ENCODE measurements at places on chromosomes 2 and 18.
A peak's percentile ranks its signal among the peaks of the same experiment; 100 is the strongest.

GRCh38 chr18:388200-388599 is 112.3 kb downstream of the COLEC12 start:
- no peak for DNase-seq

DNA sequence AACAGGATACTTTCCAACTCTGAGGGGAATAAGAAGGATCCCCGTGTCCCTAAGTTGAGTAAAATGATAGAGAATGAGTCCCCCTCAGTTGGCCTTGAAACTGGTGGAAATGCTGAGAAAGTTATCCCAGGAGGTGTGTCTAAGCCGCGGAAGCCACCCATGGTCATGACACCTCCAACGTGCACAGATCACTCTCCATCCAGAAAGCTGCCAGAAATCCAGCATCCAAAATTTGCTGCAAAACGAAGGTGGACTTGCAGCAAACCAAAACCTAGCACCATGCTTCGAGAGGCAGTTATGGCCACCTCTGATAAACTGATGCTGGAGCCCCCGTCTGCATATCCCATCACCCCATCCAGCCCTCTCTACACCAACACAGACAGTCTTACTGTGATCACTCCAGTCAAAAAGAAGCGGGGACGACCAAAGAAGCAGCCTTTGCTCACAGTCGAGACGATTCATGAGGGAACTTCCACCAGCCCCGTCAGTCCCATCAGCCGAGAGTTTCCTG is 270.1 kb downstream of the SETBP1 start:
- DNase-seq = no peak

GRCh38 chr2:181949047-181949446 is 36.6 kb upstream of the PPP1R1C start:
- no peak for DNase-seq

GRCh38 chr2:24489465-24490180 is 1.4 kb upstream of the NCOA1 start:
- no peak for DNase-seq

DNA sequence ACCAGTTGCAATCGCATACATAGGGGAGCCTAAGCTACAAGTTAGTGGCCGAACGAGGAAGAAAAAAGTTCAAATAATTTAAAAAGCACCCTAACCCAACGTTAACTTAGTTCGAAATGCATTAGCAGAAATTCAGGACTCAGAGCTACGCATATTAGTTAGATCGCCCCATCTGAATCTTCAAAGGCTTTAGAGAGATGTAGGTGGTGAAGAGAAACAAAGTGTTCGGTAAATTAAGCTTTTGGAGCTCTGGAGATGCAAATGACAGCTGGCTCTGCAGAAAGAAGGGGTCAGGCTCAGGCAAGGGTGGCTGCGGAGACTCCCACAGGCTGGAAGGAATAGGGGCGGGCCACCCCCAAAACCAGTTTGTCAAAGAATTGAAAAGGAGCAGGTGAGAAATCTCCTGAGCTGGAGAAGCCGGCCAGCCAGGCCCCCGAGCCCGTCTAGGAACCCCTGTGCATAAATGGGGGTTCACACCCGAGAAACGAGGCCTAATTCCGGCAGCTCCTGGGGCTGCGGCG is 621 bp downstream of the TXNL1 start:
- peak; percentile 38 for DNase-seq

DNA sequence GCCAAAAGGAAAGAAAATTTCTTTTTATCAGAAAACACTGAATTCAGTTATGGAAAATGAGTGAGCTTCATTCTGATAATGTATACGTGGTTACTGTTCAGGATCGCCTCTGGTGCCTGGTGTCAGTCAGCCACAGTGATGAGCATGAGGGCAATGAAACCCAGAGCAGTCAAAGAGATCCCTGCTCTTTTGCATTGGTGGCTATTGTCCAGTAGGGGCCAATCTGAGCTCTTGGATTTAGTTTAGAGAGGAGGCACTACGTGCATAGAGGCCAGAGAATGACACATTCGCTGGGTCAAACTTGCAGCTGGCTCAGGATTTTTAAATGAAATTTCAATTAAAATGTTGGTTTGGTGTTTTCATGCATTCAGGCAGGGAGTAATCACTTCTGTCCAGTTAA is 522.9 kb downstream of the TMEM182 start:
- no peak for DNase-seq

GRCh38 chr2:122831649-122832048 is 1076.2 kb downstream of the TSN start:
- DNase-seq = peak; percentile 12

GRCh38 chr18:12904012-12904516 is 20.0 kb upstream of the PTPN2 start:
- DNase-seq = no peak

DNA sequence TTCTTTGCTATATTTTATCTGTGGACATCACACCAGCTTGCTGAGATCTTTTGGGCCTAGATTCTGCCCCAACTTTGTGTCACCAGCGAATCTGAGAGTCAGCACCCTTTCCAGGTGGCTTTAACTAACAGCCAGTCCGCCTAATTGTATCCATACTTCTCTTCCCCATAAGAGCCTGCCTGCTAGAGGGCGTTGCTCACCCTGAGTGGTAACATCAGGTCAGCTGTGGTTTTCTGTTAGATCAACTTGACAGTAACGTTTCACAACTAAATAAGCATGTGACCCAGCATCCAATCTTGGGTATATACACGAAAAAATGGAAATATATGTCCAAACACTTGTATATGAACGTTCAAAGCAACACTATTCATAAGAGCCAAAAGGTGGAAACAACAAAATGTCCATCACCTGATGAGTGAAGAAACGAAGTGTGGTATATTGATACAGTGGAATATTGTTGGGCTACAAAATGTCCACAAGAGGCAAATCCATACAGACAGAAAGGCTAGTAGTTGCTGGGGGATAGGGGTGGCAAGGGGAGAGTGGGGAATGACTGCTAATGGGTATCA is 24.9 kb downstream of the EFHD1 start:
- DNase-seq = no peak
